ENCODE measurements at places on chromosomes 16 and 17.

DNA sequence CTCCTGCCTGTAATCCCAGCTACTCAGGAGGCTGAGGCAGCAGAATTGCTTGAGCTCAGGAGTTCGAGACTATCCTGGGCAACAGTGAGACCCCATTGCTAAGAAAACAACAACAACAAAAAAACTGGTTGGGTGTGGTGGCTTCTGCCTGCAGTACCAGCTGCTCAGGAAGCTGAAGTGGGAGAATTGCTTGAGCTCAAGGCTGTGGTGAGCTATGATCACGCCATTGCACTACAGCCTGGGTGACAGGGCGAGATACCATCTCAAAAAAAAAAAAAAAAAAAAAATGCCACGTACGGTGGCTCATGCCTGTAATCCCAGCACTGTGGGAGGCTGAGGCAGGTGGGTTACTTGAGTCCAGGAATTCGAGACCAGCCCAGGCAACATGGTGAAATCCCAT lies 34.1 kb downstream of the NME2 start:
- no peak for DNase-seq

- no peak for DNase-seq
Observed at GRCh38 chr16:69599731-69600130, 34.0 kb downstream of the NFAT5 start.

DNA sequence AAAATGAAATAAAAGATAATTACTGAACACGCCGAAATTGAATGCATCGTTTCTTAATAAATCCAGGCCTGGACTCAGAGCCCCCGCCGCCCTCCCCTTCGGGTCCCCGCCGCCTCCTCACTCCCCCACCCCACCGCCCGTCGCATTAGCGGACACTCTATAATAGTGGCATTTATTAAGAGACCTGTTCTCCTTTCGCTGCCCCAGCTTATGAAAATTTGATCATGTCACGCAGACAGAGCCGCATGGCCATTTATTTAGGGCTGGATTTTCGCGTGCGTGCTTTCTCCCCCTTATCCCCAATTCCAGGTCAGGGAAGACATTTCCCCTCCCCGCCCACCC lies 6.3 kb upstream of the HOXB2 start:
- no peak for DNase-seq

DNA sequence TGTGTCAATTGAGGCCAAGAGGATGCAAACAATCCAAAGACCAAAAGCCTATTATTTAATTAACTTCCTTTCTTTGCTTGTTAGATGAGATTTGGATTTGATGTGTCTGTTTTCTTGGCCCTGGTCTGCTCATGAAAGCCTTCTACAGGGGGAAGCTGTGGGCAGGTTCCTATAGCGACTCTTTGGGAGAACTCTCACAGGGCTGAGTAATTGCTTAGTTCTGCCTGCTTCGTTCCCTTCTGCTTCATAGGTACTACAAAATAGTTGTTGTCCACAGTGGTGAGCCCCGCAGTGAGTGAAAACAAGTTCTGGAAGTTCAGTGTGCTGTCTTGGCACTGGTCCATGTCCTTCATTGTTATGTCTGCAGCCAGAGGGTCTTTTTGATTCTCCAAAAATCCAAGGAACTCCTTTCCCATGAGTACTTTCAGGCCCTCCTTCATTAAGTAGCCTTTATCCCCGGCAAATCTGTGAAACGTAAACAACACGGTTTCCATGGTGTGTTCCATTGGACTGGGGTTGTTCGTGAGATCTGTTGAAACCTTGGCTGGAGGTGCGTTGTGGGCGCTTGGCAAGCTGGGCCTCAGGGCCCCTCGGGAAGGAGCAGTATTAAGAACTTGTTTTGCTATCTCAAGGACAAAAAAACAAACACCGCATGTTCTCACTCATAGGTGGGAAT lies 30.0 kb upstream of the ANKRD40CL start:
- DNase-seq = no peak

GRCh38 chr16:12330946-12331345 lies 354.4 kb downstream of the SNX29 start:
- DNase-seq = no peak

GRCh38 chr16:7025616-7026190 lies 306.9 kb upstream of the RBFOX1 start:
- DNase-seq = no peak

GRCh38 chr16:21116148-21116693 lies 34.4 kb downstream of the DNAH3 start:
- no peak for DNase-seq

DNA sequence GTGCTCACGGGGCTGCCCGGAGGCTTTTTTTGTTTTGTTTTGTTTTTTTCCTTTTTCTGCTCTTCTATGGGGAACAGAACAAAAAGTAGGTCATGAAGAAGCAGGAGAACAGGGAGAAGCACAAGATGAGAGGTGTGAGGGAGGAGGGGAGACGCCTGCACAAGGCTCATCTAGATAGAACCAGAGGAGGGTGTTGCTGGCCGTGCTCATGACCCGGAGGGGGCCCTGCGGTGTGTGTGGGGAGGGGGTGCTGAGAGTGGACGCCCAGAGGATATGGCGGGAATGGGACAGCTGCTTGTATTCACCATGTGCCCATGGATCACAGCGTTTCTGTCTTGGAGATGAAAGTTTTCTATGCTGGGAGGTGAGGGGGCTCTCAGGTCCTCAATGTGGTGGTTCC lies 183.7 kb downstream of the FOXL1 start:
- no peak for DNase-seq

DNA sequence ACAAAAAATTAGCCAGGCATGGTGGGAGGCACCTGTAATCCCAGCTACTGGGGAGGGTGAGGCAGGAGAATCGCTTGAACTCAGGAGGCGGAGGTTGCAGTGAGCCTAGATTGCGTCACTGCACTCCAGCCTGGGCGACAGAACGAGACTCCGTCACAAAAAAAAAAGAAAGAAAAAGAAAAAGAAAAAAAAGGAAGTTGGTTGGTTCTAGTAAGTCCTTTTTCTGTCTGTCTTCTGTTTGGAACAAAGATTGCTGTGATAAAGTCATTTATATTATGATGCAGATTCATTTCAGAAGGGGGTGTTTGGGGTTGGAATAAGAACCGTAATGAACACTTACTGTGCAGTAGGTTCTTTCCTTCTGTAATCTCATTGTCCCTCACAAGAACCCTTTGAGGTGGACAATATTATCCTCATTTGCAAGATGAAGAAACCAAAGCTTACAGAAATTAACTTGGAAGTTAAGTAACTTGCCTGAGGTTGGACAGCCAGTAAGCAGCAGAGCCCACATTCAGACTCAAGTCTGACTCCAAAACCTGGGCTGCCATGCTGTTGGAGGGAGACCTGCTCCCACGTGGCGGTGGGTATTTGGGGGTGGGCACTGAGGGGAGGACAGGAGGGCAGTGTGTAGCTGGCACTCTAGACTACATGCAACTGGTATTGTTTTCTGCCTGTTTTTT lies 10.3 kb downstream of the MINK1 start:
- DNase-seq = no peak

DNA sequence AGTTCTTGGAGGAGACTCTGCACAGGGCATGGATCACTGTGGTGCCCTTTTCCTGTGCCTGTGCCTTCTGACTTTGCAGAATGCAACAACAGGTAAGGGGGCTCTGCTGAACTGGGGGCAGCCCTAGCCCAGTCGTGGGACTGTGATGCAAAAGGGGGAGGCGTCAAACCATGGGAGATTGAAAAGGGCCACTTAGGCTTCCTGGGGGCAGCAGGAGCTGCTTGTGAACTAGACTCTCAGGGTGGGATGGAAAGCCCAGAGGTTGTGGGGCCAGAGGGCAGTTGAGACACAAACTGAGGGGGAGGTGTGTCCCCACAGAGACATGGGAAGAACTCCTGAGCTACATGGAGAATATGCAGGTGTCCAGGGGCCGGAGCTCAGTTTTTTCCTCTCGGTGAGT lies 19.6 kb downstream of the ADGRG5 start:
- DNase-seq = no peak

DNA sequence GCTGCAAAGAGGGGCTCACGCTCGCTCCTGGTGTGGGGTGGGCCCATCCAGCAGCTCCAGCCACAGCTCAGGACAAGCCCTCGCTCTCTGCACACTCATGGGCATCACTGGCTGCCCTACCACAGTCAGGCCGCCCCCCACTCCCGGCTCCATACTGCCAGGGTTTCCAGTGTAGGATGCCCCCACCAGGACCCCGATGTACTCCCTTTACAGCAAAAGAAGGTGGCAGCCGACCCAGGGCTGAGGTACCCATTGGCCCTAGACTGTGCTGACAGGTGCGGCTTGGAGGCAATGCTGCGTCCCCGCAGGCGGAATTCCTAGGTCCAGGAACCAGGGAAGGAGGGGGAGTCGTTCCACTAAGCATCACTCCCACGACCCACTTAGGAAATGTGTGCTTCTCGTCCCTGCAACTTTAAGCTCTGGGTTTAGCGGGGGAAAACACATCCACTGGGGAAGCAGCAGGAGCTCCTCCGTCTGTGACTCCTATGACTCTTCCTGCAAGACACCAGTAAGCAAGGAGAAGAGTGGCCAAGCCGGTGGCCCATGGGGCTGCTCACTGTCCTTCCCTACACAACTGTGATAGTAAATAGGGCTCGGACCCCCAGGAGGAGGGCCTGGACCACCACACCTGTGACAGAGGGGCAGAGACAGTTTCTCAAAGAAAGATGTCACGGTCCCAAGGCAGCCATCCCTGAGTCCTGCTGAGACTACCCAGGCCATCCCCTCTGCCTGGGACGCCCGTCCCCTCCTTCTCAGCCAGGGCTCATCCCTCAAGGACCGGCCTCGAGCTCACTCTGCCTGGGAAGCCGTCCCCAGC lies 13.1 kb downstream of the CORO7 start:
- DNase-seq = no peak

DNA sequence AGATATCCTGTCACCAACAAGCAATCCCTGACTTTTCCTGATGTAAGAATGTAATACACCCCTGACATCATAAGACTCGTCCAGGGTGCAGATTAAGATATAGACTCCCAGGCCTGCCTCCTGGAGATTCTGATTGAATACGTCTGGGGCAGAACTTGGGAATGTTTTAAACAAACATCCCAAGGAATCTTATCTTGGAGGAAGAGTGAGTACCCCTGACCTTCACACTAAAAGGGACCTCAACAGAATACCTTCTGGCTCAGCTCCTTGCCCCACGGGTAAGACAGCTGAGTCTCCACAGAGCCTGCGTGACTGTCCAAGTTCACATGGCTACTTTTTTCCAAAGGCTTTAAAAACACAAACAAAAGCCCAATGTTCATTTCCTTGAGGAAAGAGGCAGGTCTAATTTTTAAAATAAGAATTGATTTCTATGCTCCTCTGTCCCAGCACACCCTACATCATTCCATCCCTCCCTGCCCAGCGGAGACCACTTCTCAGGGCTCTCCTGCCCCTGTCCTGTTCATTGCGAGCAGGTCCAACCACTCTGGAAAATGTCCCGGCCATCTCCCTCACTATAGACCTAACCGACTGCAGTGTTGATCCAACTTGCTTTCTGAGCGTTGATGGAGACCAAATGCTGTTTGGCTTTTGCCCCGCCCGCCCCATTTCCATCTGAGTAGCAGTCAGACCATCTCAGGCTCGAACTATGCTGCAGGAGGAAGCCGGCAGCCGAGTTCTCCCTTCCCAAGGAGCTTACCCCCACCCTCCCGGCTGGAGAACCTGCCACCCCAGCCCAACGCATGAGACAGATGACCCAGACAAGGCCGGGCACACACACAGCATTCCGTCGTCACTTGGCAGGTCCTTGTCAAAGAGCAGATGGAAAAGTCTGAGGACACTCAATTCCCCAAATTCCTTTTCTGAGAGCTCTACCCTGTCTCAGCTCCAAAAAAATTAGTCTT lies 44.1 kb upstream of the MYH10 start:
- DNase-seq = no peak

GRCh38 chr16:77963185-77964044 lies 58.9 kb upstream of the CLEC3A start:
- DNase-seq = no peak

DNA sequence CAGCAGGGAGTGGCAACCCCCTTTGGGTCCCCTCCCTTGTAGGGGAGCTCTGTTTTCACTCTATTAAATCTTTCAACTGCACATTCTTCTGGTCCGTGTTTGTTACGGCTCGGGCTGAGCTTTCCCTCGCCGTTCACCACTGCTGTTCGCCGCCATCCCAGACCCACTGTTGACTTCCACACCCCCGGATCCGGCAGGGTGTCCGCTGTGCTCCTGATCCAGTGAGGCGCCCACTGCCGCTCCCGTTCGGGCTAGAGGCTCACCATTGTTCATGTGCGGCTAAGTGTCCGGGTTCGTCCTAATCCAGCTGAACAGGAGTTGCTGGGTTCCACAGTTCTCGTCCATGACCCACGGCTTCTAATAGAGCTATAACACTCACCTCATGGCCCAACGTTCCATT lies 408.1 kb downstream of the KCNJ2 start:
- no peak for DNase-seq

DNA sequence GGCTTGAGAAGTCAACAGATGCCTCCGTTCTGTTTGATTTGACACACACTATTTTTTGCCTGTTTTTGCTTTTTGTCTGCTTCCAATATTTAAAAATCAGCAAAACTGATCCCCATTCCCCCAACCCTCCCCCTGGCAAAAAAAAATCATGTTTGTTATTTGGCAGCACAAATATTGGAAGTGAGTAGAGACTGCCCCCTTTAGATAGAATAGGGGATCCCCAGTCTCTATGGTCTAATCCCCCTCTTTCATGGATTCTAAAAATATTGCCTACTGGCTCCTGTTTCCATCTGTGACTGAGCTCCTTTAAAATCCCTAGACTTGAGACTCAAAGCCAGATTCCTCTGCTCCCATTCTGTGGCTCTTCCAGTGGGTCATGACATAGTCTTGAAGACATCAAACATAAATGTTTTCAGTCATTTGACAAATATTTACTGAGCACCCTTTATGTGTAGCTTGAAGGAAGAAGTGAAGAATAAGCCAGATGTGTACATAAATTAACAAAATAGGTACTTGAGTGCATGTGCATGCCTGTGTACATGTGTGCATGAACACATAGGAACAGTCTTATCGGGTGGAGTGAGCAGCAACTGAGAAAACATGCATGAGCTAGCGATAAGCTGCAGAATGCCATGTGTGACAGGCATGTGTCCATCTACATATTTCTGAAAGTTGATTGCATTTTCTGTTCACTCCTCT lies 101.2 kb downstream of the SALL1 start:
- no peak for DNase-seq

DNA sequence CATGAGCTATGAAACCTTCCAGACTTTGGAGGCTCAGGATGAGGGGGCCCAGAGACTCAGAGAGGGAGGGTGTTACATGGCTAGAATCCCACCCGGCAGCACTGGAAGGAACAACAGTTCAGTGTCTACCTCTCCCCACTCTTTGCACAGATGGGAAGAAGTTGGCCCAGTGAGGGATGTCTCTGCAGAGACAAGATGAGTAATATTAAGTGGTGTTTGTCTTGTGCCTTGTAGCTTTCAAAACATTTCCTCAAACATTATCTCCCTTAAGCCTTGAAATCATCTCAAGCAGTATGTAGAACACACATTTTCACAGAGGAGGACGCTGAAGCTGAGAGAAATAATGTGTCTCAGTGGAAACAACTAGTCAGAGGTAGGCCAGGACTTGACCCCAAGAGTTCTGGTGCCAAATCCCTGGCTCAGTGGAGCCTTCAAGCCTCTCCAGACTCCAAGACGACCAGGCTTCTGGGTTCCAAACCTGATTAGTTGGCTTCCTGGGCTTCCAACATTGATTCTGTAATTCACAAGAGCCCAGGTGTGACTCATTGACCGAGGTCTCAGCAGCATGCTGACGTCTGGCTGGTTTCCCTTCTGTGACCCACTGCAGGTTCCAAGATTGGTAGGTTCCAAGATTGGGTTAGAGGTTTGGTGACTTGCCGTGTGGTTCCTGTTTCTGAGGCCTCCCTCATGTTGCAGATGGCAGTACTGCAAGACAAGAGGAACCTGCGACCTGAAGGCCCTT lies 7.4 kb downstream of the RNF112 start:
- no peak for DNase-seq

Measured in stimulated activated CD4-positive, alpha-beta T cell treated with anti-CD3 and anti-CD28 coated beads, TNF-alpha, amount 100 ng/mL, for 1 hour (primary cell).